Left ventricle myocardium inferior (tissue), 1 donor: ENCODE measurements at places on chromosomes 2 and 18.

DNA sequence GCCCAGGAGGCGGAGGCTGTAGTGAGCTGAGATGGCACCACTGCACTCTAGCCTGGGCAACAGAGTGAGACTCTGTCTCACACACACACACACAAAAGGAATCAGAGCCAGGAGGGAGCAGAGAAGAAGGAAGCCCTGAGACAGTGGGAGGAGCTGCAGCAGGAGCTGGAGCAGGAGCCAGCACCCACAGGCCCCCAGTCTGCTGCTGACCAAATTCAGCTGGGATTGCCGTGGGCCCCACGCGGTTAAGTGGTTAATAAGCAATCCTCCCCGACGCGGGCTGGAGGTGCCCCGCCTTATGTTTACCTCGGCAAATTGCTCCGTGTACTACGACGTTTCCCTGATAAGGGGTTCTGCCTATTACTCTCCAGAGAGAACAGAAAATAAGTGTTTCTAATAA lies 265.3 kb downstream of the TWIST2 start:
- DNase-seq: no peak

- no peak for DNase-seq
Observed at GRCh38 chr18:58520969-58521368, 107.9 kb downstream of the ALPK2 start.

DNA sequence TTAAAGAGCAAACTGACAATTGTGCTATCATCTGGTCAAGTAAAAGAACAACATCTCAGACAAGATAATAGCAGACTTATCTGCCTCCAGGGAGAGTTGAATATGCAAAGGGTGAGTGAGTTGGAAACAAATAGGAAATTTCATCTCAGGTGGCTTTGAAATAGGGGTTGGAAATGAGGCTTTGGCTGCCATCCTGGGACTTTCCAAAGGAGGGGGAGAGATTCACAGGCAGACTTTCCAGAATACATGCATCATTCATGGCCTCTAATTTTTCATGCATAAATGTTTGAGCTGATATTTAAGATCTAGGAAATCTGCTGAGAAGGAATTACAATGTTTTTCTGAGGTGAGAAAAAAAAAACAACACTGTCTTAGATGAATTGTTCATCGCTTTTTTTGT lies 300.5 kb downstream of the ALK start:
- DNase-seq: no peak

DNA sequence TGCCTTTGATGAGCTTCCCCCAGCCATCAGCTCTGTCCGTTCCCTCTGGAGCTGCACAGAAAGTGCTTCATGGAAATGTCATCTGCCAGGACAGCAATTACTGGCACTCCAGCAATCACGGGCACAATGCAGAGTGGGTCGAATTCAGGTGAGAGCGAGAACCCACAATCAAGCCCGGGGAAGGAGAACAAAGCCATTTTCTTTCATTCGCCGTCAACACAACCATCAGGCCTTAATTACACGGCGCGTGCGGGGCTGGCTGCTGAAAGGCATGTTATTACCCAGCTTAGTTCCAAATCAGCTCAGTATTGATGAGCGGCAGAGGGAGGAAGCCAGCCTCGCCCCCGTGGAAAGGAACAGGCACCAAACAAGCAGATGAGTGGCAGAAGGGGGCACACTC lies 143.9 kb downstream of the MYT1L start:
- no peak for DNase-seq

GRCh38 chr2:206890926-206891325 lies 48.4 kb upstream of the CPO start:
- DNase-seq: no peak

- DNase-seq: no peak
Observed at GRCh38 chr18:7609617-7610016, 42.5 kb downstream of the PTPRM start.

GRCh38 chr2:225600444-225600843 lies 200.9 kb downstream of the NYAP2 start:
- DNase-seq: no peak

GRCh38 chr2:185793532-185794345 lies 55.1 kb downstream of the FSIP2 start:
- no peak for DNase-seq

DNA sequence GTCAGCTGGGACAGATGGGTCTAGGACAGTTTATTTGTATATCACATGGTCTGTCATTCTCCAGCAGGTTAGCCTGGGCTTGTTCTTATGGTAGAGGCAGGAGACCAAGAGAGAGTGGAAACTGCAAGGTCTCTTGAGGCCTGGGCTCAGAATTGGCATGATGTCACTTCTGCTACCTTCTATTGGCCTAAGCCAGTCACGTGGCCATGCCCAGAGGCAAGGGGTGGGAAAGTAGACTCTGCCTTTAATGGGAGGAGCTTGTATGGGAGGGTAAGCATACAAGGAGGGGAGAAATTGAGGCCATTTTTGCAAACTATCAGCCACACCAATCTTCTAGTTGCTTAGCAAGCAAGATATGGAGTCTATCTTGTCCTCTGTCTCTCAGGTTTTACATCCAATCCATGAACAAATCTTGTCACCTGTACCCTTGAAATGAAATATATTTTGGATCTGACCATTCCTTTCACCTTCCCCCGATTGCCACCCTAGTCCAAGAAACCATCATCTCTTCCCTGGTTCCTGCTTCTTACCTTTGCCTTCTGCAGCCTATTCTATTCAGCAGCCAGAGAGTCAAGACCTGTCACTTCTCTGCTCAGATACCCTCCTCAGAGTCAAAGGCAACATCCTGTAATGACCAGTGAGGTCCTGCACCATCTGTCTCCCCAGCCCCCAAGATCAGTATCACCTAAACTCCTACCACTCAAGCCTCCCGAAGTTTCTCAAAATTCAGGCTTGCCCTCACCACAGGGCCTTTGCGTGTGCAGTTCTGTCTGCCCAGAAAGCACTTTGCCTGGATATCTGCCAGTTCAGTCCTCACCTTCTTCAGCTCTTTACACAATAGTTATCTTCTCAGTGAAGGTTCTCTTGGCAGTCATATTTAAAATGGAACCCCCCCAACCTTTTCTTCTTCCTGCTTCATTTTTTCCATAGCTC lies 240.0 kb downstream of the LOXHD1 start:
- DNase-seq: no peak

- DNase-seq: no peak
Observed at GRCh38 chr2:193502363-193503035, 1307.8 kb upstream of the TMEFF2 start.

DNA sequence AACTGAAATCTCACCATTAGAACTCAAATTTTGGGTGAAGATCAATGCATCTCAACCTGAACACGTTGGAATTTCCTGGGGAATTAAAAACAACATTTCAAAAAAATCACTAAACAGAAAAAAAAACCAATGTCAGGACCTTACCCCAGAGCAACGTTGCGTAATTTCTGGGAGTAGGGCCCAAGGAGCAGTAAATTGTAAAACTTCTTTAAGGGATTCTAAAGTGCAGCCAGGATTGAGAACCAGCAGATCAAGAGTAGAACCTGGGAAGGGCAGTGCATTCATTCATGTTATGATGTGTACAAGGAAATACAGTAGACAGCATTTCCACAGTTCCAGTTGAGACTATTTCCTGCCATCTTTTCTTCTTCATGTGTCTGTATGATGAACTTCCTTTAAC lies 56.9 kb downstream of the RHBDD1 start:
- no peak for DNase-seq

DNA sequence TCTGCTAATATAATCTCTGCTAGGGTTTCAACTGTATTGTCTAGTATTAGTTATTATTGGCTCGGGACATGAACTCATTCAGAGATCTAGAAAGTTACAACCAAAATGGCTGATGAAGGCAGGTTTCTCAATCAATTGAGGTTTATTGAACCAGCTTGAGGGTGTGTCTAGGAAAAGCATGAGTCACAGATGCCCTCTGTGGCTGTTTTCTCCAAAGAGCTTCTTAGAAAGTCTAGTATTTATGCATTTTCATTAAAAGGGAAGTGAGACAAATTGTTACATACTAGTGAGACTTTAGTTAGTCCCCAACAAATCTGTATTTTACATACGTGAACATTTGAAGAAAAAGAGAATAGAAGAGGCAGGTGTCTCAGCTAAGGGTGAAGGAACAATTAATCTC lies 23.0 kb upstream of the RTTN start:
- no peak for DNase-seq

DNA sequence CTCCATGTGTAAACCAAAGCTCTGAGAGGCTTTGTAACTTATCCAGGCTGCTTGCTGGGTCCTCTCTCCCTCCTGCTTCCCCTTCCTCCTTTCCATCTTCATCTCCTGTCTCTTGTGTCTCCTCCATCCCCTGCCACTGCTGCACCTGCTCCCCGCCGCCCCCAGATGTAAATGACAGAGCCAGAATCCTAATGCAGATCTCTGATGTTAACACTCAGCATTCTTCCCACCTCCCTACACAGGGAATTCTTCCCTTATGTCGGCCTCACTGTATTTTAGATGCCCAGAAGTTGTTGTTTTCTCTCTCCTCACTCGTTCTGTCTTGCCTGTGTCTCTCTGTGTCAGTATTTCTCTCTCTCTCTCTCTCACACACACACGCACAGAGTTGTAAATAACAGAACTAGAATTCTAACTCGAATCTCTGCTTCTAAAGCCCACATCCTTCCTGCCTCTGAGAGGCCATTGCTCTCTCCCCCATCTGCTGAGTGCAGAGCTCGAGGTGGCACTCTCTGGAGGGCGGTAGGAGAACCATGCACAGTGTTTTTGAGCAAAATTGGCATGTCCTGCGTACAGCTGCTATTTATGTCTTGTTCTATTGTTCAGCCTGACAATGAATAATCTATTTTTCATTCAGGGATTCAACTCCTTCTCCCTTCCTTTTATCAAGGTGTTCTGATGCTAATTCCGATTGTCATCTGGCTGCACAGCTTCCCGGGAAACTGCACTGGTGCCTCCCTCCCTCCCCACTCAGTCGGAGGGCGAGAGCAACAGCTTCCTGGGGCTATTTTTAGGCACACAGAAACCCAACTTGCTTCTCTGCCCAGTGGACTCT lies 219.9 kb downstream of the SH3RF3 start:
- DNase-seq: no peak

- no peak for DNase-seq
Observed at GRCh38 chr2:152718909-152719645, 657 bp downstream of the ARL6IP6 start.

DNA sequence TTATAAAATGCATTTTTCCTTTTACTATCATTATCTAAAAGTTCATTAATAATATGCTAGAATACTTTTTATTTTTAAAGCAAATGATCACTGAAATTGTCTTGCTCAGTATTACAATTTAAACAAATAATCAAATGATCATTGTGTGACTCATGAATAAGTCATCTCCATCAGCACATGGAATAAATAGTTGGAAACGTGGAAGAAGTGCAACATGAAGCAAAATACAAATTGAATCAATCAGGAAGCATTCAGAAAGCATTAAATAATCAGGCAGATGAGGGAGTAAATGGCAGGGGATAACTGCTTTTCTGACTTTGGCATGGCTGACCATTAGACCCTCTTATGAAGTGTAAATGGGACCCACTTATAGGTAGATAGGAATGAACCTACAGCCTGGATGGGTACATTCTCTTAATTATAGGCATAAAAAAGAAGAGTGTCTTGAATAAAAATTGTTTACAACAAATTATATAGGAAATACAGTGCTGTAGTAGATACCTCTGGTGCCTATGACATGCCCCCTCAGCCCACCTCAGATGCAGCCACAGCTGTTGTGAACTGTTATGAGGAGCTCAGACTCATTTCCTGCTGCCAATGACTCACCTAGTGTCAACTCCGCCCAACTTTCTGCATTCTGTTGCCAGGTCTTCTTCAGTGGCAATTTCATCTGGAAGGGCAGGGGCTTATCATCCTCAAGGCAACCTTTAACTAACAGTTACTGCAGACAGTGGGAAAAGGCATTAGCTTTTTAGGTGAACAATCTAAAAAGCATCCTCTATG lies 936.0 kb downstream of the TRIB2 start:
- no peak for DNase-seq

- DNase-seq: no peak
Observed at GRCh38 chr2:16520891-16521290, 144.7 kb downstream of the CYRIA start.

DNA sequence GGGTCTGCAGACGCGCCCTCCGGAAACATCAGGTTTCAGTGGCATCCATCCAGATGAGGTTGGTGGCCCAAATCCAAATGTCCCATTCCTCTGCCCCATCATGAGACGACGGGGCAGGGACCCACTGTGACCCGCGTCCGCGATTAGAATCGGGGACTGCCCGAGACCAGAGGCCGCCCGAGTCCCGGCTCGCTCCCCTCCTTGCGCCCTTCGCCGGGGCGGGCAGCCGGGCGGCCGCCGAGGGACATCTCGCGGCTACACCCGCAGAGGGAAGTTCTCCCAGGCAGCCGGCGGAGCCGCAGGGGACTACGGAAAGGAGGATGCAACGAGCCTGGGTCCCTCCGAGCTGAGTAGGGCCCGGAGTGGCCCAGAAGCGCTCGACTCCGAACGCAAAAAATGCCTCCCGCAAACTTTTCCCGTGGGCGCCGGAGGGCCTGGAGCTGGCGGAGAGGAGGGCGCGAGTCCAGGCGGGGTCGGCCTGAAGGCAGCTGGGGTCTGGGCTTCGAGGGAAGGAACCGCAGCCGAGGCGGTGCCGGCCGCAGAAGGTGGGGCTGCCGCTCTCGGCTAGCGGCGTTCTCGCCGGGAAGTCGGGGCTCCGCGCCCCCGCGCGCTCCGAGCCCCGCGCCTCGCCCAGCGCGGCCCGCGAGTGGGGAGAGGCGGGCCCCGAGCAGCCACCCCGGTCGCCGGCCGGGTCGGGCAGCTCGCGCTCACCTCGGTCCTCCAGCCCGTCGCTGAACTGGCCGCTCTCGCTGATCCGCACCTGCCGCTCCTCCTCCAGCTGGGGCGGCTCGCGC lies 580 bp downstream of the TMEM163 start:
- DNase-seq: peak; percentile 18

- no peak for DNase-seq
Observed at GRCh38 chr2:240255165-240255491, 114.7 kb upstream of the OTOS start.

- DNase-seq: no peak
Observed at GRCh38 chr18:11996190-11996754, 15.0 kb downstream of the IMPA2 start.

- DNase-seq: no peak
Observed at GRCh38 chr18:50006470-50007046, 188.4 kb downstream of the MYO5B start.

GRCh38 chr2:213627054-213627710 lies 342.9 kb downstream of the SPAG16 start:
- DNase-seq: no peak

- DNase-seq: no peak
Observed at GRCh38 chr2:37564356-37564755, 107.1 kb downstream of the CDC42EP3 start.

GRCh38 chr2:181371195-181371594 lies 86.0 kb upstream of the ITGA4 start:
- no peak for DNase-seq

DNA sequence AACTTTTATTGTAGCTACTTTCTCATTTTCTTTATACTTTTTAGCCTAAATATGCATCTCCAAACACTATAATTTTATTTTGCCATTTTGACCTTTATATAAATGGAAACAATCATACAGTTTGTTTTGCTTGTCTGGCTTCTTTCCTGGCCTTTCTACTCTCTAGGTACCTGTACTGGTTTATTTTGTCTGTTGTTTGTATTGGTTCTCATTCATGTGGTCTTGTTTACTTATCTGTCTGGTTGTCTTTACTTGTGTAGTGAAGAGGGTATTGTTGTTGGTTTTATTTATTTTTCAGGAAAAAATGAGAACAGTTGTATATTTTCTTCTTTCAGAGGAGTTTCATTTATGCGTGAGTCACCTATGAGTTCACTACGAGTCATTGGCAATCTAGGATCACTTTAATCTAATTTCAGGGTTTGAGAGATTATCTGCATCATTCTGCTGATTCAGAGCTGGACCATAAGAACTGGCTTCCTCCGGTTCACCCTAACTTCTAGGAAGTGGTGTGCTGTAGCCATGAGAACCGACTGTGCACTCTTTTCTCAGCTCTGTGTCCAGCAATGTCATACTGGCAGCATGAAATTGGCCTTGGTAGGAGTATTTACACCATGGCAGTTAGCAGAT lies 33.1 kb upstream of the HDAC4 start:
- no peak for DNase-seq
